Fibroblast of the aortic adventitia (primary cell): ENCODE measurements at places on chromosomes 4 and X.

DNA sequence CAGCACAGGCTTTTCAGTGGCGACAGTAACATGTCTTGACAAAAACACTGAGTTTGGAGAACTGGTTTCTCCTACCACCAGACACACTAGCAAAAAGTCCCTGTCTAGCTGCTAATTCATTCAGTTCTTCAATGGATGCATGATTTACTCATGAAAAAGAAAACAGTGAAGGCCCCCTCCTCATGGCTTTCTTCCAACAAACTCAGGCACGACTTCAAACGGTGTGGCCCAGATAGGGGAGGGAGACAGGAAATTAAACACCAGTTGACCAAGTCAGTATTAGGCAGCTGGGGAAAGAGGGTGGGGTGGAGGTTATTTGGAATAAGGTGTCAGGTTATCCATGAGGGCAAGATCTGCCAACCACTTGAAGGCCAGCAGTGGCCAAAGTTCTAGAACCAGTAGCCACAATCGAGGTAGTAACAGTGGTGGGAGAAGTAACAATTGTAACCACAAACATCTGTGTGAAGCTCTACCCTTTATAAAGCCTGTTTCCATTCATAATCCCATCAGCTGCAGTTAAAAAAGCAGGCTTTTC, 60.2 kb downstream of the SEPSECS start:
- peak; percentile 43 for DNase-seq

DNA sequence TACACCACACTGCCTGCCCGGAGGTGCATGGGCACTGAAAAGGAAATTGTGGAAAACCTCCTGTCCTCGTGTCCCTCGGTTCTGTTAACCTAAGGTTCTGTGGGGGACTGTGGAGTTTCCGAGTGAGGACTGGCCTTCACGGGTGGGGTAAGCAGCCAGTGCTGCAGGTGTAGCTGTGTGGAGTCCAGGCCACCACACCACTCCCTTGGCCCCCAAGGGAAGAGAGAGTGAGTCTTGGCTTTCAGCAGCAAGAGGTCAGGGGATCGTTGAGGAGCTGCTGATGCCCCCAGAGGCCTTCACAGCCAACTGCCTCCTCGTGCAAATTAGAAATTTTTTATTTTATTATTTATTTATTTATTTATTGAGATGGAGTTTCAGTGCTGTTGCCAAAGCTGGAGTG, 20.4 kb downstream of the BEND4 start:
- DNase-seq: no peak

GRCh38 chr4:87632469-87632868, 17.6 kb upstream of the DMP1 start:
- no peak for DNase-seq

- DNase-seq: no peak
Measured at GRCh38 chr4:37663552-37663951, 22.6 kb downstream of the RELL1 start.

DNA sequence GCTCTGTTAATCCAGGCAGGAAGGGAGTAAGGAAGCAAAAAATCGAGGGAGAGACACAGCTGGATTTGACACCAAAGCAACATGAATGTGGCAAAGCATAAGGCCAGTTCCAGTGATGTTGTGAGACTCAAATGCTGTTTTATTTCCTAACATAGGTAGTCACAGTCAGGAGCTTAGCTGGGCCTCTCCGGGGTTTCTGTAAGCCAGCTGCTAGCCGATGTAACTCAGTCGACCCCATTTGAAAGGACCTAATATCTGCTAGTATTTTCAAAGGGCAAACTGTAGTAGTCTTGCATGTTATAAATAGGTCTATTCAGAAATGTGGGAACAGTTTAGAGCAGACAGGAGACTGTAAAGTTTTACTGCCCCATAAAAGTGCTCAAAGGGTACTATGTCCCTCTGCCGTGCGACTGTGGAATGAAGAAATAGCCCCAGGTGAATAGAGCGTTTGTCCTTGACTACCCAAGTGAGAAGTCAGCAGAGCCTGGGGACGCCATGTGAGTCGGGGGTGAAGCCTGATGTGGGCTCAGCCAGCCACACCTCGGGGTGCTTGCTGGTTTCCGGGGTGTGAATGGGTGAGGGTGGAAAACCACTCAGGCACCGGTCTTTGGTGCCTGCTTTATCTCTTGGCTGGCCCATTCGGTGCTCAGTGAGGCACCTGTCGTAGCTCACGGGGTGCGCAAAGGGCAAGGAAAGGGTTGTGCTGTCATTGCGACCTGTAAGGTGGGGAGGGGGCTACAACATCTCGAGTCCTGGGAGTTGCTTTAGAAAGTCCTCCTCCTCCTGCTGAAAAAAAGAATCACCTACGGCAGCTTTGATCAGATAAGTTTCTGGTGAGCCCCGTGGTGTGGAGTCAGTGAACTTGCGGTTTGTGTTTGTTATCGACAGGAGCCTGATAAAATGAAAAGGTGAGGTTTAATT, 745 bp downstream of the TRIM2 start:
- peak; percentile 39 for DNase-seq

DNA sequence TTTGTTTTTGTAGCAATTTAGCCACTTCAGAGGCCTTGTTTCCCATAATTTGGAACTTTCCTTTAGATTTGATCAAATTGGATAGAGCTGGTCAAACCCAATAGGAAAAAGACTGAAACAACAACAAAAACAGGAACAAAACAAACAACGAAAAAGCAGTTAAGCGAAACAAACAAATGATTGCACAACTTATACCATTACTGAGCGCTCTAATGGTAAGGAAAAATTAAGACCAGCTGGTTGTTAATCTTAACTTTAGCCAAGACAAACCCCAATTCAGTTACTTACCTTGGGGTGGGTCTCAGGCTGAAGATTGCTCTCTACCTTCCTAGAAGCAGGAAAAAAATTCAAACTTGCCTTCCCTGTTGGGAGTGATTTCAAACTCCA, 38.3 kb downstream of the SPCS3 start:
- no peak for DNase-seq

DNA sequence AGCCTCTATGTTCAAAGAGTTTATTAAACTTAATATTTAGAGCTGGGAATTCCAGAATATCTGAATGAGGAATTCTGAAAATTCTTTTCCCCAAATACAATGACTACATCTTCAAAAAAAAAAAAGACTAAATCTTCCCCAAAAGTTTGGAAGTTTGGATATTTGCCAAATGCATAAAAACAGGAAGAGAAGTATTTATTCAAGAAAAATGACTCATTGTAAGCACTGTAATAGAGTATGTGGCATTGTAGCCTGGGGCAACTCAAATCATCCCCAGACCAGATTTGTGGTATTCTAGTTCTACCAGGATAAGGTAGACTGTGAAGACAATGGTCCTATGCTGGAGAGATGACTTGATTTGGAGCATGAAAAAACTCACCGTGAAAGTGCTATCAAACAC, 78.5 kb upstream of the PDHA2 start:
- peak; percentile 10 for DNase-seq

DNA sequence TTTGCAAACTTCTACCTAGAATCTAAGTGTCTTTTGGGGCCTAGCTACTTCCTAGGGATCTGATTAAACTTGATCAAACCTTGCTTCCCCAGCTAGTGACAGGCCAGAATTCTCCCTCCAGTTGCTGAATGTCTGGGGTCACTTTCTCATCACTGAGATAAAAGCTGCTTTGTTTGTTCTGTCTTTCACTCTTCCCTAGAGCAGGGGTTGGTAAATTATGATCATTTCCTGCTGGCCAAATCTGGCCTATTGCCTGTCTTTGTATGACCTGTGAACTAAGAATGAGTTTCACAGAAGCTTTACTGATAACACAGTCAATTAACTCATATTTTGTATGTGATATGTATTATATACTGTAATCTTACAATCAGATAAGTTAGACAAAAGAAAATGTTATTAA, 157.8 kb upstream of the AADAT start:
- DNase-seq: no peak

DNA sequence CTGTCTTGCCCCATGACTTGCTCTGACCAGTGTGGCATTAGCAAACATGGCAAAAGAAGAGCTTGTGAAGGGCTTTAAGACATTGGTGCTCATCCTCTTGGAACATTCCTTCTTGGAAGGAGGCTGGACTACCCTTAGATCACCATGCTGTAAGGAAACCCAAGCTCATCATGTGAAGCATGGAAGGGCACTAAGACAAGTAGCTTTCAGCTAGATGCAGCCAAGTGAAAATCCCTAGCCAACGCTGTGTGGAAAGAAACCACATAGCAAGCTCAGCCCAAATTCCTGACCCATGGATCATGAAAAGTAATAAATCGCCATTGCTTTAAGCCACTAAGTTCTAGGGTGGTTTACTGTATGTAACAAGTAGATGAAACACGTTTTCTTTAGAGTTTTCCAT, 12.4 kb upstream of the PACRGL start:
- DNase-seq: peak; percentile 89

- no peak for DNase-seq
Measured at GRCh38 chrX:19514791-19515614, at the start of gene MAP3K15. TSS of gene MAP3K15 (minus strand) at chrX:19515508. CDS start at chrX:19515261, 247 bp downstream.

GRCh38 chr4:139916041-139916440, 237.9 kb downstream of the MAML3 start:
- peak; percentile 35 for DNase-seq
